Mesothelial cell of epicardium (in vitro differentiated cells): ENCODE measurements at places on chromosomes 6 and 20.

- DNase-seq, result no peak
- H3K4me3 ChIP-seq, result no peak overlapping the region
- no peaks in the 10 kb centered on the region for H3K36me3 ChIP-seq
- no peaks in the 10 kb centered on the region for H3K27me3 ChIP-seq
- H3K4me1 ChIP-seq, result no peaks in the 10 kb centered on the region
Observed at GRCh38 chr6:93954584-93954983, 535.2 kb upstream of the EPHA7 start.

DNA sequence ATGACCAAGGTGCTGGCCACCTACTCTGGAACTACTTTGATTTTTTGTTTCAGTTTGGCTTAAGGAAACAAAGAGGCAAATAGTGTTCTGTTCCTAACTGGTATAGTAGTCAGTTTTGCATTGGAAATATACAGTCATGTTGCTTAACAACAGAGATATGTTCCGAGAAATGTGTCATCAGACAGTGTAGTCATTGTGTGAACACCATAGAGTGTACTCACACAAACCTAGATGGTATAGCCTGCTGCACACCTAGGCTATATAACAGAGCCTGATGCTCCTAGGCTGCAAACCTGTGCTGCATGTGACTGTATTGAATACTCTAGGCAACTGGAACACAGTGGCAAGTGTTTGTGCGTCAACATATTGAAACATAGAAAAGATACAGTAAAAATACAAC, 80.4 kb downstream of the ARID1B start:
- H3K36me3 ChIP-seq, result no peaks in the 10 kb centered on the region
- no peak overlapping the region for H3K27ac ChIP-seq
- H3K4me1 ChIP-seq, result peaks cover 10% of the 10 kb centered on the region
- H3K4me3 ChIP-seq, result no peak overlapping the region

- H3K4me3 ChIP-seq, result no peak overlapping the region
- peaks cover 88% of the 10 kb centered on the region for H3K27me3 ChIP-seq
- no peaks in the 10 kb centered on the region for H3K36me3 ChIP-seq
- no peak overlapping the region for H3K27ac ChIP-seq
- H3K4me1 ChIP-seq, result peaks cover 13% of the 10 kb centered on the region
Observed at GRCh38 chr6:165852676-165853075, 189.6 kb upstream of the PDE10A start.

- H3K4me3 ChIP-seq, result no peak overlapping the region
- no peaks in the 10 kb centered on the region for H3K36me3 ChIP-seq
Observed at GRCh38 chr6:39573541-39573940, 151.7 kb downstream of the KIF6 start.

GRCh38 chr20:1907586-1907985, 12.4 kb downstream of the SIRPA start:
- H3K36me3 ChIP-seq, result no peaks in the 10 kb centered on the region
- no peaks in the 10 kb centered on the region for H3K27me3 ChIP-seq

GRCh38 chr6:112431803-112432202, 84.7 kb downstream of the RFPL4B start:
- no peak for DNase-seq
- H3K27me3 ChIP-seq, result no peaks in the 10 kb centered on the region
- H3K36me3 ChIP-seq, result no peaks in the 10 kb centered on the region
- H3K4me1 ChIP-seq, result peaks cover 7% of the 10 kb centered on the region

DNA sequence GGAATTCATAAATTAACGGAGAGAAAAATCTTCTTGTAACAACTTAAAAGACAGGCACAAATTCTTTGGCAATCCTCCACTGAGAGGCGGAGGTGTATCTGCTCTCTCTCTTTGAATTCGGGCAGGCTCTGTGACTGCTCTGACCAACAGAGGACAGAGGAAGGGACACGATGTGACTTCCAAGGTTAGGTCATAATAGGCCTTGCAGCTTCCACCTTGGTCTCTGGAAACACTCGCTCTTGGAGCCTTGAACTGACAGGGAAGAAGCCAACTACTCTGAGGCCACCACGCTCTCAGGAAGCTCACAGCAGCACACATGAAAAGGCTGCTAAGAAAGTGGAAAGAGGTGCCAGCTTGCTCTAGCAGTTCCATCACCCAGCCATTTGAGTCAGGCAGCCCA, 14.9 kb downstream of the TOMM34 start:
- no peak overlapping the region for H3K27ac ChIP-seq
- no peaks in the 10 kb centered on the region for H3K27me3 ChIP-seq
- no peaks in the 10 kb centered on the region for H3K4me1 ChIP-seq
- no peak for DNase-seq
- H3K4me3 ChIP-seq, result no peak overlapping the region
- peaks cover 50% of the 10 kb centered on the region for H3K36me3 ChIP-seq

- H3K36me3 ChIP-seq, result no peaks in the 10 kb centered on the region
- H3K4me3 ChIP-seq, result no peak overlapping the region
- H3K27me3 ChIP-seq, result no peaks in the 10 kb centered on the region
- H3K27ac ChIP-seq, result peak overlapping the region; percentile 1
- peaks cover 22% of the 10 kb centered on the region for H3K4me1 ChIP-seq
Observed at GRCh38 chr6:143647191-143647590, 30.6 kb upstream of the PHACTR2 start.

DNA sequence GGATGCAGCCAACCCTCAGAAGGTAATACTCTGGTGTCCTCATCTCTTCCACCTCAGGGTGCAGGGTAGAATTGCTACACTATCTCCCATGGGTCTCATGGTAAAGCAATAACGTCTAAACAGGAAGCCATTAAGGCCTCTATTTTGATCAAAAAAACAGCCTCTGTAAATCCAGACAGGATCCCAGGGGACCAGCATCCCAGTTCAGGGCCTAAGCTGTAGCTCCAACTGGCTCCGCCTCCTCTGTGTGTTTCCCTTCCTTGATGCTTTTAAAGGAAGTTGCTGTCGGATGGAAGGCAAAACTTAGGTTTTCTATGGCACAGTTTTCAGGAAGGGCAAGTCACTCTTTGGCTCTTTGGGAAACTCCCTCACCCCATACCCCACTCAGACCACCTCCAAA, 222.0 kb downstream of the MAFB start:
- H3K4me1 ChIP-seq, result peaks cover 24% of the 10 kb centered on the region
- H3K27me3 ChIP-seq, result no peaks in the 10 kb centered on the region
- H3K4me3 ChIP-seq, result no peak overlapping the region
- no peaks in the 10 kb centered on the region for H3K36me3 ChIP-seq

- H3K27me3 ChIP-seq, result no peaks in the 10 kb centered on the region
- H3K36me3 ChIP-seq, result peaks cover 3% of the 10 kb centered on the region
- DNase-seq, result no peak
- no peak overlapping the region for H3K4me3 ChIP-seq
- H3K27ac ChIP-seq, result no peak overlapping the region
Observed at GRCh38 chr6:118524686-118525085, 23.4 kb upstream of the PLN start.

DNA sequence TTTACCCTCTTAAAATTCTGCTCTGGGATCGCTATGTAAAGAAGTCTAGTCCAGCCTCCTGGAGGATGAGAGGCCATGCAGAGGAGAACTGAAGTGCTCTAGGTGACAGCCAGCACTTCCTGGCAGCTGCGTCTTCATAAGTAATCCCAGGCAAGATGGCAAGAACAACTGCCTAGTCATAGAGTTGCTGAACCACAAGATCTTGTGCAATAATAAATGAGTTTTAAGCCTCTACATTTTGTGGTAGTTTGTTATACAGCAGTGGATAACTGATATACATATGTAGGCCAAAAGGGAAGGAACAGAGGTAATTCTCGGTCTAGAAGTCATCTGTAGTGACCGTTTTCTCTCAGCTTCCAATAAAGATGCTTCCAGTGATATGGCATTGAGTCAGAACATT, 103.8 kb upstream of the FLRT3 start:
- H3K4me3 ChIP-seq, result no peak overlapping the region
- peaks cover 7% of the 10 kb centered on the region for H3K4me1 ChIP-seq
- H3K27me3 ChIP-seq, result no peaks in the 10 kb centered on the region
- no peak for DNase-seq
- H3K36me3 ChIP-seq, result peaks cover 8% of the 10 kb centered on the region

DNA sequence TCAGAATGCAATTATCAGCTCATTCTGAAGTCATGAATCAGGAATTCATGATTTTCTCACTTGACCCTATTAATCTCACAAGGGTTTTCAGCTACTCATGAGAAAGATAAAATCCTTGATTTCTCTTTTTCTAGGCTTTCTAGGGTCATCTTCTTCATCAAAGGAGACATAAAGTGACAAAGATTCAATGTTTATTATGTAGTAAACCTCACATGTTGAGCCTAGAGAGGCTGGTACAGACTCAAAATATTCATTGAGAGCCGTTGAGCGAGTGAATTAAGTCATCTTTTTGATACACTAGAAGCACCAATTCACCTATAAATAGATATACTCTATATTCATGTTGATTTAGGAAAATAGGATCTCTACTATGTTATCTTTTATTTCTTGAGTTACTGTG, 104.8 kb upstream of the TRAF3IP2 start:
- peaks cover 37% of the 10 kb centered on the region for H3K4me1 ChIP-seq
- H3K4me3 ChIP-seq, result no peak overlapping the region
- peaks cover 8% of the 10 kb centered on the region for H3K36me3 ChIP-seq
- DNase-seq, result no peak
- no peaks in the 10 kb centered on the region for H3K27me3 ChIP-seq

GRCh38 chr6:122563364-122564052, 46.7 kb upstream of the PKIB start:
- no peak overlapping the region for H3K27ac ChIP-seq
- no peak for DNase-seq
- H3K4me1 ChIP-seq, result no peaks in the 10 kb centered on the region
- H3K4me3 ChIP-seq, result no peak overlapping the region

DNA sequence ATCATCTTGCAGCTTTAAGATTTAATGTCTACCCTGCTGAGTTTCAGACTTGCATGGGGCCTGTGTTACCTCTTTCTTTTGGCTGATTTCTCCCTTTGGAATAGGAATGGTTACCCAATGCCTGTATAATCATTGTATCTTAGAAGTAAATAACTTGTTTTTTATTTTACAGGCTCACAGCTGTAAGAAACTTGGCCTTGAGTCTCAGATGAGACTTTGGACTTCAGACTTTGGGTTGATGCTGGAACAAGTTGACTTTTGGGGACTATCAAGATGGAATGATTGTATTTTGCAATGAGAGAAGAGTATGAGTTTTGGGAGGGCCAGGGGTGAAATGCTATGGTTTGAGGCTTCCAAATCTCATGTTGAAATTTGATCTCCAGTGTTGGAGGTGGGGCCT, 34.9 kb upstream of the CAP2 start:
- H3K36me3 ChIP-seq, result no peaks in the 10 kb centered on the region
- H3K4me3 ChIP-seq, result no peak overlapping the region
- no peak overlapping the region for H3K27ac ChIP-seq

GRCh38 chr6:144637541-144637940, 352.4 kb downstream of the UTRN start:
- no peak overlapping the region for H3K4me3 ChIP-seq
- no peak for DNase-seq

- peaks cover 2% of the 10 kb centered on the region for H3K27me3 ChIP-seq
- no peak for DNase-seq
- H3K4me1 ChIP-seq, result peaks cover 4% of the 10 kb centered on the region
- no peak overlapping the region for H3K27ac ChIP-seq
- no peak overlapping the region for H3K4me3 ChIP-seq
Observed at GRCh38 chr6:136969930-136970329, 47.8 kb downstream of the SLC35D3 start.
